Right renal cortex interstitium (tissue), 3 donors: ENCODE measurements at places on chromosomes 12 and 14.

GRCh38 chr14:105145381-105146180, 23.0 kb downstream of the JAG2 start:
- no peak for DNase-seq

DNA sequence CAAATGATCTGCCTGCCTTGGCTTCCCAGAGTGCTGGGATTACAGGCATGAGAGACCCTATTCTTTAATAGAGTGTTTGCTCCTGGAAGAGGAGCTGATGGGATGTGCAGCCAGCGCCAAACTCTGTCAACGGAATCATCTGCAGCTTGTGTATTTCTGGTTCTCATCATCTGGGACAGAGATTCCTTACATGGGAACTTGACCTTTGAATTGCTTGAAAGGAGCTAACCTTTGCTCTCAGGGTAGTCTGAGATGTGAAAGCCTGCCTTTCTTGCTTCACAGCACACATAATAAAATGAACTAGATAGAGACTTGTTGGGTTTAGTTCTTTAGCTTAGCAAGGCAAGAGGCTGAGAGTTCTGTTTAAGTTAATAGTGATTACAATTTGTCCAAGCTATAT, 120.0 kb downstream of the OTOGL start:
- DNase-seq: no peak

GRCh38 chr12:69388371-69388770, 28.8 kb downstream of the YEATS4 start:
- peak; percentile 10 for DNase-seq

GRCh38 chr14:91841065-91841464, 26.3 kb downstream of the TC2N start:
- no peak for DNase-seq

GRCh38 chr12:8035440-8036010, 3.0 kb downstream of the FOXJ2 start:
- no peak for DNase-seq

DNA sequence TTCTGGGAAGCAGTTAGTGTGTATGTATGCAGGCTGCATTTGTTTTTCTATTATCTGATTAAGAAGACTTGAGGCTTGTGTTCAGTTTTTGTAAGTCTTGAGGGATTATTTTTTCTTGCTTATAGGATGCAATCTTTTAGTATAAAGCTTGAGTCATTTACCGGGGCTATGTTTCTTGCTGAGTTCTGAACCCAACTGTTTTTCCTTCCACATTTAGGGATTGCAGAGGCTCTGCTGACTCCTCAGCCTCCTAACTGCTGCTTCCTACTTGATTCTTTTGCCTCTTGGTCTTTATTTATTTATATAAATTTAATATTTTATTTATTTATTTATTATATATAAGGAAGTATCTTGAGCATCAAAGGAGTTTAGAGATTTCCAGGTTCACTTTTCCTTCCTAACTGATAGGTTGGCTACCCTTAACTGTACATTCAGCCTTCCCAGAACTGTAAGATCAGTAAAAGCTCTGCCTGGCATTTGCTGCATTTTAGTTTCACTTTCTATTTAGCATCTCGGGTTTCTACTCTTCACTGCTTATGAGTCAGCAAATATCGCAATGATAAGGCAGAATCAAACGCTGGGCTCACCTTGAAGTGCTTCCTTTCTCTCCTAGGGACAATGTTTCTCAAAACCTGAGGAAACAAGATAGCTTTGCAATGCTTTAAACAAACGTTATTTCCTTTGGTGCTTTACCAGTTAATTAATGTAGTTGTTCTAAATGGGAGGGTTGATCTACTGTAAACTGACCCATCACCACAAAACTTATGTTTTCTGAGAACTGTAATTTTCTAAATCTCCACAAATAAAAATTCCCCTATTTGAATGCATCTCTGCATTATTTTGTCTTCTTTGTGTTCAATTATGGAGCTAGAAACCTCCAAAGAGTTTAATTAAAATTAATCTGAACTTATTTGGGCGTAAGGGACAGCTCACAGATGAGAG, 1183.7 kb upstream of the TMEM132C start:
- DNase-seq: peak; percentile 58

DNA sequence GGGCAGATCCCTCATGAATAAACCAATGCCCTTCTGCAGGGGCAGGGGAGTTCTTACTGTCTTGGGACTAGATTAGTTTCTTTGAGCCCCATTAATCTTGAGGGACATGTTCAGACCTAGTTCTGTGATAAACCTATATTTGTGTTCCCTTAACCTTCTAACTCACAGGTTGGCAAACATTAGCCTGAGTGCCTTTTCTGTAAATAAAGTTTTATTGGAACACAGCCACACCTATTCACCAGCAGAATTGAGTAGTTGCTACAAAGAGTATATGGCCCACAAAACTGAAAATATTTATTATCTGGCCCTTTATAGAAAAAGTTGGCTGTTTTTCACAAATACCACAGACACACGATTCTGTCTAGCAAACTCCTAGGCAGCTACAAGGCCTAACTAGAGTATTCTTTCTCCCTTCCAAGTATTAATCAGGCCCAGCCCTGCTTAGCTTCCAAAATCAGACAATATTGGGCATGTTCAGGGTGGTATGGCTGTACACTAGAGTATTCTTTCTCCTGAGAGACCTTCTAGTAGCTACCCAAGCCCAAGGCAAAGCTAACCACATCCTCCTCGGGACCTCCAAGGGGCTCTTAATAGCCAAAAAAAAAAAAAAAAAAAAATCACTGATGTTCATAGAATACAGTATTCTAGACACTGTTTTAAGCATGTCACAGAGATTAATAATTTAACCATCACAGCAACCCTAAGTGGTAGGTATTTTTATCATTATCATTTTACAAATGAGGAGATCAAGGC, 199.3 kb upstream of the PWP1 start:
- DNase-seq: no peak

GRCh38 chr12:85821759-85822158, 14.4 kb downstream of the RASSF9 start:
- DNase-seq: no peak

DNA sequence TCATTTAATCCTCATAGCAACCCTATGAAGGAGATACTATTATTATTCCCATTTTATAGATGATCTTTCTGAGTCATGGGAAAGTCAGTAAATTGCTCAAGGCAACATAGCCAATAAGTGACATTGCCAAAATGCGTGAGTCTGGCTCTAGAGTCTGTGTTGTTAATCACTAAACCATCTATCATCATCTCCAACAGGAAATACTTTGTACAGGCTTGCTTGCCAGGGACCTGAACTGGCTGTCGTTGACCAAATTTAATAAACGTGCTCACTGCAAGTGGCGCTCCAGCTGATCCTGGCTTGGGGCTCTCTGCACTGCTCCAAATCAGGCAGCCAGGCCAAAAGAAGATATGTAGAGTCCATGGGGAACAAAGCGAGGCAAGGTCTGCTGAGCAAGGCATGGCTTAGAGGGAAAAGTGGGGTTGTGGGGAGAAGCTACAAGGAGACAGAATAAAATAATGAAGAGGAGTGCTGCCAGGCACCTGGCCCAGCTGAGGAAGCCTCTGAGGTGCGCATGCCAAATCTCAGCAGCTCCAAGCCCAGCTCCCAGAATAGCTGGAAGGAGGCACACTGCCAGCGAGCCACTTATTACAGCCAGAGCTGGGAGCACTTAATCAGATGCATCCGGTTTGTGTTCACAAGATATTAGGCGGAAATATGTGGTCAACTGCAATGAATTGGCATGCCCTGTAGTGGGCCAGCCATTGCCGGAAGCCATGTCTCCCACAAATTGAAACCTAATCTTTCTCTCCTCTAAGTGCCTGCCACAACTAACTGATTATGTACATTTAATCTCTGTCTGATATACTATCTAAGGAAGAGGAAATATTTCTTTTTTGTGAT, 43.3 kb upstream of the PTPRO start:
- DNase-seq: no peak

DNA sequence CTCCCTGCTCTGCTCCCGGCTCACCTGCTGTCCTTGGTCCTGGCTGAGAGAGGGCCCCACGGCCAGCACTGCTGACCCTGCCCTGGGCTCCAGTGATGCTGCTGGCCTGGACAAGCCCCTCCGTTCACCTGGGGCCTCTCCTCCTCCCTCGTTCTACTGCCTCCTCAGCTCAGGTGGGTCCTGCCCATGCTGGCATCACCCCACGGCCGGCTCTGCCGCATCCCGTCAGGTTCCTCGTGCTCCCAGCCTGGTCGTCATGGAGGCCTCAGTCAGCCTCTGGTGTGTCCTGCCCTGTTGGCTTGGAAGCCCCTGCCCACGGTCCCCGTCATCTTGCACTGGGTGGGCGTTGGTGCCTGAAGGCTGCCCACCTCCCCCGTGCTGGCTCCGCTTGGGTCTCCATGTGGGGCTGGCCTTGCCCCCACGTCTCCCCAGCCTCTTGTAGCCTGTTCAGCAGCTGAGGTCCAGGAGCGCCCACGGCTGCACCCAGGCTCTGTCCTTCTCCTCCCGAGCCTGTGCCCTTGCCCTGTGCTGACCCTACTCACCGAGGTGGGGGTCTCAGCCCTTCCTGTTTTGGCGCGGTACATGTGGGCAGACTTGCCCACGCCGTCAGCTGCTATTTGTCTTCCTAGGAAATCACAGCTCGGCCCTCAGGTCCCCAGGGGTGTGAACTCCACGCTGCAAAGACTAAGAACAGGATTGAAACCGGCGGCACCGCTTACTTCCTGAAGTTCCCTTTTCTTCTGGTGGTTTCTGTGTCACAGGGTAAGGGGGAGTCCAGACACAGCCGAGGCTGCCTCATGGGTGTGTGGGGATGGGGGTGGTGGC, 121.6 kb downstream of the TMEM121 start:
- no peak for DNase-seq

DNA sequence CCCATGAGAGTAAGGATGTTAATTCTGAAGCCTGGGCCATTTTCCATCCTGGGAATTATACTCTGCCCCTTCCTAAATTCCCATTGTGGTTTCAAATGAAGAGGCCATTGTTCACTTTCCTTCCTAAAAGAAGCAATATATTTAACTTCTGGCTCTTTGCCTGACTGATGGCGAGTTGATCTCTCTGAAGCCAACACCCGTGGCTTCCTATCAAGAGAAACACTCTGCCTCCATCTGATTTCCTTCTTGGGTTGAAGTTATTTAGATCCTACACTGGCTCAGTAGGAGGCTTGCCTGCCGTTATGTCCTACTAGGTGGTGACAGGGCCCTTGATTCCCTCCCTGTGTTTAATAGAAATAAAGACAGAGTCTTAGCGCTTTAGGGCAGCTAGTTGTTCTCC, 97.4 kb downstream of the PRKCH start:
- no peak for DNase-seq

GRCh38 chr12:3777206-3777809, 24.4 kb upstream of the CRACR2A start:
- DNase-seq: no peak

- DNase-seq: no peak
These were observed 381.5 kb upstream of the STXBP6 start for GRCh38 chr14:25431211-25432076.

DNA sequence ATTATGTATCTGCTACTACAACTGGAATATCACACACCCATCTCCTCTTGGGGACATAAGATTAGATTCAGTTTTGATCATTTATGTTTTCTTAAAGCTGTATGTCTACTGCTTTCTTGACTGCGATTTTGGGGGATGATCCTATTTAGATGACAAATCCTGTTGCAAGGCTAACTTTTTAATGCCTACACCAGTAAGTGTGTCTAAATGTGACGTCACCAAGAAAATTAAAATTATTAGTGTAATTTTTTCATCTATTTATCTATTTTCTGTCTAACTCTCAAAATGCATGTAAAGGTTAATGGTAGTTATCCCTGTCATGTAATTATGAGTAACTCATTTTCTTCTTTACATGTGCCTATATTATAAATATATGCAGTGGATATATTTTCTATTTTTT, 170.9 kb upstream of the PPFIA2 start:
- no peak for DNase-seq

GRCh38 chr12:132003846-132004245, 54.1 kb downstream of the EP400 start:
- no peak for DNase-seq

- DNase-seq: no peak
These were observed 2.8 kb downstream of the PTPN21 start for GRCh38 chr14:88551980-88552431.

GRCh38 chr12:47349137-47350061, 269.6 kb upstream of the AMIGO2 start:
- DNase-seq: no peak

GRCh38 chr14:60631842-60632241, 17.4 kb downstream of the SIX1 start:
- DNase-seq: no peak

DNA sequence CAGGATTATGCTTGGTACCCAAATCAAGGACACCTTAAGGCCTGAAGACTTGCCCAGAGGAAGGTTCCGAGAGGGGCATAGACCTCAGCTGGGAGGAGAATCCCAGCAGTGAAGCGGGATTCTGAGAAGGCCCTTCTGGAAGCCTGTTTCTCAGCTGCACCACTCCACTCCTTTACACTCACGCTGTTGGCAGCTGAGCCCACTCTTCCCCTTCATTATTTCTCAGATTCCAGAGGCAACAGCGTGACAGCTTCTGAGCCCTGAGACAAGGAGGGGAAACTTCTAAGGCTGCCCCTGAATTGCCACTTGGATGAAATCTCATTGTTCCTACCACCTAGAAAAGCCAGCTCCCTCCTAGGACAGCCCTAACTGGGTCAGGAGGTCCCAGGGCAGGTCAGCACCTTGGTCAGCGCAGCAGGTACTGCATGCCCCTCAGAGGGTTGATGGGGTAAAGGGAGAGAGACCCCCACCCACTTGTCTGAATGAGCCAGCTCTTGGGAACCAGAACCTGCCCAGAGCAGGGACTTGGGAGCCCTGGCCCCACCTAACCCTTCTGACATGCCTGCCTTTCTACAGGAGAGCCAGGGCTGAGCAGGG, 53.9 kb downstream of the ISCA2 start:
- no peak for DNase-seq

- no peak for DNase-seq
These were observed 33.4 kb downstream of the POLE start for GRCh38 chr12:132653567-132654290.

DNA sequence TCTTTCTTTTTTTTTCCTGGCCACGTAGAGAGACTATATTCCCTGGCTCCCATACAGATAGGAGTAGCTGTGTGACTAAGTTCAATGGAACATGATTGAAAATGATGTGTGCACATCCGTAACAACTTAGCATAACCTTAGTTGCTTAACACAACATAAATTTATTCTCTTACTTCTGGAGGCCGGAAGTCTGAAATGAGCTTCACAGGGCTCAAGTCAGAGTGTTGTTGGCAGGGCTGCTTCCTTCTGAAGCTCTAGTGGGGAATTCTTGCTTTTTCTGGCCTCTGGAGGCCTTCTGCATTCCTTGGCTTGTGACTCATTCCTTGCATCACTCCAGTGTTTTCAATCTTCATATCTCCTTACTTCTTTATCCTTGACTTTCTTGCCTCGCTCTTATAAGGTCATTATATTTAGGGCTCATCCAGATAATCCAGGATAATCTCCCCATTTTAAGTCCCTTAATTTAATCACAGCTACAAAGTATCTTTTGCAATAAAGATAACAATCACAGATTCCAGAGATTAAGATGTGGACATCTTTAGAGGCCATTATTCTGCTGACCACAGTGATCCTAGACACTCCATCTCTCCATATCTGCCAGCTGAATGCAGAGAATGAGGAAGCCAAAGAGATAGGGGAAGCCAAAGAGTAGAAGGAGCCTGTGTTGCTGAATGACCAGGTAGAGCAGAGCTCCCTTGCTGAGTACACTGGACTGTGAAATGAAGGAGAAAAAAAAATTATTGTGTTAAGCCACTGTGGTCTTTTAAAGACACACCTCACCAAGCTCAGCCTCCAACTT, 21.0 kb upstream of the SNX6 start:
- DNase-seq: no peak

- DNase-seq: no peak
These were observed 425.8 kb upstream of the ATXN7L3B start for GRCh38 chr12:74111688-74112360.

- DNase-seq: no peak
These were observed 498.7 kb downstream of the TMEM121 start for GRCh38 chr14:106024983-106025604.

GRCh38 chr12:56257071-56257470, 1.1 kb downstream of the ANKRD52 start:
- no peak for DNase-seq
